ENCODE measurements at places on chromosomes 7 and 10.
A peak's percentile ranks its signal among the peaks of the same experiment; 100 is the strongest.

GRCh38 chr10:102384606-102385429 is 10.7 kb upstream of the NFKB2 start:
- DNase-seq, result no peak

DNA sequence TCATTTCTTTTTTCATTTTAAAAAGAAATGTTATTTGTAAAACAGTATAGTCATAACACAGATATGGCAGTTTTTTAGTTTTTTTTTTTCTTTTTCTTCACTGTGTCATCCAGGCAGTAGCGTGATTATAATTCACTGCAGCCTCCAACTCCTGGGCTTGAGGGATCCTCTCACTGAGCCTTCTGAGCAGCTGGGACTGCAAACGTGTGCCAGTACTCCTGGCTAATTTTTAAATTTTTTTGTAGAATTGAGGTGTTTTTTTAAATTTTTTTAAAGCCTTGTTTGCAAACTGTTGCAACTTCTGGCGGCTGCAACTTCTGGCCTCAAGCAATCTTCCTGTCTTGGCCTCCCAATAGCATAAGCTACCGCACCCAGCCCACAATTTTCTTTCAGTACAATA is 63.0 kb downstream of the HELLS start:
- DNase-seq, result no peak

DNA sequence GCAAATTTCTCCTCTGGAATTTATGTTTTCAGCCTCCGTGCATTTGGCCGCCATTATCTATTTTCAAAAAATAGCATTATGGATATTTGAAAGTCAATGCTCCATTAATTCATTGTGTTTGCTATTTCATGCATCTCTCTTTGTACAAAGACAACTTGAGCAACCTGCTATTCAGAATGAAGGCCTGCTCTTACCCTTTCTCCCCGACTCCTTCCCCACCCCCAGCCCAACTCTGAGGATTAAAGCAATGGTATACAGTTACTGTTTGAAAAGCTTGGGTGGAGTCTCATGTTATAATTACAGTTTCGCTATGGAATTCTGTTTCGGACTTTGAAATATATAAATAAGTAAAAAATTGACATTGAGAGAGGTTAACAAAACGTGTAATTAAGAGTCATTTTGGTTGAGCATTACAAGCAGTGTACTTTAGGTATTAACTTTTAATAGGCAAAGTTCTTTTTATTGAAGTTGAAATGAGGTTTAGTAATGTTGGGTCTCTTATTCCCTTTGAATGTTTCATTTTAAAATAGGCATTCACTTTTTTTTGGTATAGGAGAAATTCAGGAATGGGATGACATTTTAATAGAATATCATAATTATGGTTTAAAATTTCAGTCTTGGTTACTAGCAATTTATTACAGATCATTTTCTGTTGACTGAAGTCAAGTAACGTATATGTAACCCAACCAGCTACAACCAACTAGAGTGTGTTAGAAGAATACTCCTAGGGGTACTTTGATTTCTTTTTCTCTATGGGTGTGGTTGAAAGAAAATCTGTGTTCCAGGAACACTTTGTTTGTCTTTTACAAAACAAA is 93.1 kb downstream of the ARID5B start:
- no peak for DNase-seq

- no peak for DNase-seq
These were observed 27.3 kb upstream of the NRG3 start for GRCh38 chr10:81847675-81848074.

DNA sequence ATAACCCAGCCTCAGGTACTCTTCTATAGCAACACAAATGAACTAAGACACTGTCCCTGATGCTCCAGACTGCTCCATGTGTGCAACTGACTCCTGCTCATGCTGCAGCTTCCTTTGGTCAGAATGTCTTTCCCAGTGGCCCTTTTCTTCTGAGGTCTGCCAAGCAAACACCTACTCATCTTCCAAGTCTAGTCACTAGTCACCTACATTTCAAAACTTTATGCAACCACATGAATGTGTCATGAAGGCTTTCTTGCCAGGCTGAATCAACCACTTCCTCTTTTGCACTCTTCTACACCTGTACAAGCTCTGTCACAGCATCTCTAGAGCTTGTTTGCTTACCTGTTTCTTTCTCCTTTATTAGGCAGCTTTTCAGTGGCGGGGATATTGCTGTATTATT is 75.8 kb downstream of the LSMEM1 start:
- DNase-seq, result peak; percentile 20

- no peak for DNase-seq
These were observed 74.4 kb upstream of the TCF7L2 start for GRCh38 chr10:112875476-112876267.

DNA sequence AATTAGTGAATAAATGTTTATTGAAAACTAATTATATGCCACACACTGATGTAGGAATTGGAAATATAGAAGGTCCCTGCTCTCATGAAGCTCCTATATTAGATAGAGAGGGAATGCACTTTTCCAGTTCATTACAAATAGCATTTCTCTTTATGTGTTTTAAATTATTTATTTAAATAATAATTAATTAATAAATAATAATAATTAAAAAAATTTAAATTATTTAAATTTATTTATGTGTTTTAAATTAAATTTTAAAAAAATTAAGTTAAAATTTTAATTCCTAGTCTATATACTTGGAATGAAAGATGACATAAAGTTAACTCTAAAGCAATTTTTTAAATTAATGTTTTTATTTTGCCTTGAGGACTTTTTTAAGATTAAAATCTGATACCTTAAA is 121.7 kb upstream of the ZNF804B start:
- no peak for DNase-seq

DNA sequence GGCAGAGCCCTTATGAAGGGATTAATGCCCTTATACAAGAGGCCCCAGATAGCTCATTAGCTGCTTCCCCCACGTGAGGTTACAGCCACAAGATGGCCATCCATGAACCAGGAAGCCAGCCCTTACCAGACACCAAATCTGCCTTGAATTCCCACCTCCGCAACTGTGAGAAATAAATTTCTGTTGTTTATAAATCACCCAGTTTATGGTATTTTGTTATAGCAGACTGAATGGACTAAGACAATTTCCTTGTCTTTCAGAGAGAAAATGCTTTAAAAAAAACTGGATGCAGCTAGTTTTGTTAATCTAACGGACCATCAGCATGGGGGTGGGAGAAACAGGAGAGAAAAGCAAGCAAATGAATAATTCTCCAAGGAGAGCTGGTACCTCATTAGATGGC is 36.5 kb downstream of the CBX3 start:
- DNase-seq, result no peak

- DNase-seq, result no peak
These were observed 121.2 kb downstream of the FAM107B start for GRCh38 chr10:14653271-14654161.

- DNase-seq, result no peak
These were observed 863 bp downstream of the CCNY start for GRCh38 chr10:35336921-35337823.

- no peak for DNase-seq
These were observed 12.6 kb downstream of the SLC29A4 start for GRCh38 chr7:5295039-5296014.

DNA sequence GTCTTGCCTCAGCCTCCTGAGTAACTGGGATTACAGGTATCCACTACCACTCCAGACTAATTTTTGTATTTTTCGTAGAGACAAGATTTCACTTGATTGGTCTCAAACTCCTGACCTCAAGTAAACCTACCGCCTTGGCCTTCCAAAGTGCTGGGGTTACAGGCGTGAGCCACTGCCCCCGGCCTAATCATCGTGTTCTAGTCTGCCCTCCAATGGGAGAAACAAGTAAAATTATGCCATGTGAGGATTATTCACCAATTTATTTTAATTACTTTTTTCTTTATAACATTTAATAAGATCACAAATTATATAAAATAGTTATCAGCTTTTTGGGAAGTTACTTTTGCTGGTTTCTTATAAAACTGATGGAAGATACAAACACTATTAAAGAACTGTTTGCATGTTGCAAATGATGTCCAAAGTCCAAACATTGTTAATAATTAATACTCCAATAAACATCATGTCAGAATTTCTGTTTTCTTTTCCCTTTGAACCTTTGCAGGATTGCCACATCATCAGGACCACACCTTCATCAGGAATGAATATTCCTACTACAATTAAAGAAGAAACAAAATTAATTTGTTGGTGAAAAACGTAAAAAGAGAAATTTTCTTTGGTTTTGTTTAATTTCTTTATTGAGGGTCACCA is 786 bp upstream of the AKR1C4 start:
- no peak for DNase-seq

- no peak for DNase-seq
These were observed 2.3 kb upstream of the PRKAR1B start for GRCh38 chr7:729140-730000.

GRCh38 chr7:129560831-129561230 is 50.7 kb upstream of the NRF1 start:
- DNase-seq, result no peak

GRCh38 chr7:28107960-28108359 is 72.6 kb downstream of the JAZF1 start:
- no peak for DNase-seq

GRCh38 chr10:132942101-132943057 is at the start of gene CFAP46:
CFAP46 (minus strand) TSS chr10:132942570; CDS start chr10:132942484, 86 bp downstream.
- no peak for DNase-seq

All from GM12878 (cell line).